Kidney (tissue), 22 donors: ENCODE measurements at places on chromosomes 6 and 20. TPM values are rescaled to one million over a fixed set of nuclear protein-coding genes. Genes with fewer than 3 reads are reported as not detected.

Gene LRRC73
- polyA plus RNA-seq: 4.6 TPM

Gene OPRM1
- polyA plus RNA-seq: not detected

Gene F13A1
- polyA plus RNA-seq: 28.9 TPM

Gene ZSCAN31
- polyA plus RNA-seq: 4.1 TPM

Gene VSX1
- polyA plus RNA-seq: not detected

Gene SIRPB1
- polyA plus RNA-seq: 0.58 TPM

Gene COL21A1
- polyA plus RNA-seq: 1.6 TPM

Gene HLA-DPA1
- 154 TPM for polyA plus RNA-seq

Gene CNBD2
- 11.4 TPM for polyA plus RNA-seq

Gene LAMA4
- polyA plus RNA-seq: 5.6 TPM

Gene FRMD1
- polyA plus RNA-seq: 7.5 TPM

Gene PKHD1
- 6.0 TPM for polyA plus RNA-seq

Gene RNF144B
- 9.4 TPM for polyA plus RNA-seq

Gene DDO
- polyA plus RNA-seq: 13.4 TPM

Gene TAAR8
- polyA plus RNA-seq: not detected

Gene PHACTR3
- polyA plus RNA-seq: 1.7 TPM
